ENCODE measurements at places on chromosomes 11 and 22.

- DNase-seq, result no peak
Observed at GRCh38 chr11:13141731-13142709, 132.9 kb downstream of the RASSF10 start.

DNA sequence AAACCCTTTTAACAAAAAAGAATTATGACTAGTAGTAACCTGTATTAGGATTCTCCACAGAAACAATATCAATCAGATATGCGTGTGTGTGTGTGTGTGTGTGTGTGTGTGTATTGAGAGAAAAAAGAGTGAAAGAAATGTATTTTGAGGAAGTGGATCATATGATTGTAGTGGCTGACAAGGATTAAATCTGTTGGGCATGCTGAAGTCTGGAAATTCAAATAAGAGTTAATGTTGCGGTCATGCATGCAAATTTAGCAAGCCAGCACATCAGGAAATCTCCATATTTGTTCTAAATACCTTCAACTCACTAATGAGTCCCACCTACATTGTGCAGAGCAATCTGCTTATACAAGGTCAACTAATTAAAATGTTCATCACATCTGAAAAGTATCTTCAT, 46.8 kb upstream of the IGLL5 start:
- DNase-seq, result no peak

GRCh38 chr11:63595296-63595695, 18.9 kb downstream of the PLAAT3 start:
- no peak for DNase-seq

- no peak for DNase-seq
Observed at GRCh38 chr22:28538922-28539321, 140.7 kb downstream of the TTC28 start.

DNA sequence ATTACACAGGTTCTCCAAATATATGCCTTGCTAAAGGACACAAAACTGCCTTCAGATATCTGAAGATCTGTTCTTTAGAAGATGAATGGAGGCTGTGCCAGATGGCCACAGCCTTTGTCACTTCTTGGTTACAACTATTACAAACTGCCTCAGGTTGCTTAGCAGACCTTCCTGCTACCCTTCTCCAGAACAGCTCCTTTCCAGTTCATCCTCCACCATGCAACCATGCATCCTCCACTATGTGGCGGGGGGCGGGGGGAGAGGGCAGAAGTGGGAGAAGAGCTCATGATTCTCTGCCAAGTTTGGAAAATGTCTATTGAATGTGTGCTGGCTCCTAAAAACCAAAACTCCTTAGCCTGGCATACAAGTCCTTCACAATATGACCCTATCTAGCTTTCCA, 267.5 kb downstream of the TTC28 start:
- DNase-seq, result no peak

GRCh38 chr11:2105511-2105910, 33.7 kb downstream of the IGF2 start:
- no peak for DNase-seq

DNA sequence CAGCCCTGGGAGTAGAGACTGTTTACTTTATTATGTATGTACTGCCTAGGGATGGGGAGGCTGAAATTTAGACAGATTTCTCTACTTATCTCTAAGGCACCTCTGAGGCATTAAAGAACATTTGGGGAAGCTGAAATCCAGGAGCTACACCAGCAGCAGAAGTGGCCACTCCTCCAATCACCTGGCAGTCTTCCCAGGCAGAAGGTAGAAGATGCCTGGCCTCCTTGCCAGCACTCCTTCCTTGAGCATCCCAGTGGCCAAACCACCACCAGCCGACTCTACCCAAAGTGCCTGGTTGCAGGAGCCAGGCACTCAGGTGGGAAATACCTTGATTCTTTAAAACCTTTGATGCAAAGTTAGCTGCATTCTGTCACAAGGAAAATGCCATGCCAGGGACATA, 1.9 kb upstream of the FAT3 start:
- DNase-seq, result no peak

DNA sequence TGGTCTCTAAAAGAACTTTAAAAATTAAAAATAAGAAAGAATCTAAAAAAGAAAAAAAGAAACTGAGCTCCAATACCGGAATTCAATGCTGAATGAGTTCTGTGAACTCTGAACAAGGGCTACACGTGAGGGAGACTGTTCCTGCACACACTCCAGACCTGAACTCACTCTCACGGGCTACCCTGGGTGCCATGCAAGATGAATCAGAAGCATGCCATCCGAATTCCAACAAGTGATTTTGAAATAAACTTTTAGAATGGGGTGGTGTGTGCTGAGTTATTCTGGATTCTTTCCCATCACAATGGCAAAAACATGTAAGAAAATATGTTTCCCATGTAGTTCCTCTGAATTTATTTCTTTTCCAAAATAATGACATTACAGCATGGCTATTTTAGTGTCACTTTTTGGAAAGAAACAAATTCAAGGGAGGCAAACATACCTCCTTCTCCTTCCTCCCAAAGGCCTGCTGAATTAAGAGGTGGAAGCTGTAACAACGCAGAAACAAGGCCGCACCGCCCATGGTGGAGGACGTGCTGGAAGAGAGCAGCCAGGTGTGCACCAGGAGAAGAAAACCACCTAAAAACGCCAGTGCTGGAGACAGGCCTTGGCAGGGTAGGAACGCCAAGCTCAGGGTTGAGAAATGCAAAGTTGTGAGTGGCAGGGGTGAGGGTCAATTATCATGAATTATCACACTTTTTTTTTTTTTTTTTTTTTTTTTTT, 63.2 kb upstream of the ARFGAP3 start:
- DNase-seq, result no peak

- peak; percentile 75 for DNase-seq
Observed at GRCh38 chr11:122784325-122784955, 53.9 kb upstream of the CRTAM start.

- no peak for DNase-seq
Observed at GRCh38 chr11:128575961-128576350, 11.4 kb downstream of the ETS1 start.

DNA sequence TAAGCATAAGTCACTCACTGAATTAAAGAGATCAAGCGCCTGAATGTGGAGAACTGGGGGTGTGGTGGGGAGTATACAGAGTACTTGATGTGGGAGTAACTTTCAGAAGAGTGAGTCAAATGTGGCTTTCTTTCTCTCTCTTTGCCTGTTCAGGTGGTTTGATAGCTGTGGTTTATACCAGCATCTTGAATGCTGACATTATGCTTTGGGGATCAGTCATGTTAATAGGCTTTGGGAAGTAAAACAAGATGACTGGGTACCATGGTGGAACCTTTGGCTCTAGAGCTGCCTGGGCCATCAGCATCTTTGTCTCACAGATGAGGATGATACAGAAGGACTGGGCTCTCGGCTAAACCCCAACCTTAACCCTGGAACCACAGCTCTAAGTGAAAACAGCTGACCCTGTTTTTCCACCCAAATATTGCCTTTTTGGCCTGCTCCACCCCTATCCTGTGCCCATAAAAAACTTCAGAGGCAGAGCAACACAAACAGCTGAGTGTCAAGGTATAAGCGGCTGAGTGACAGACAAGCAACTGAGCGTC, 58.2 kb upstream of the GNAZ start:
- no peak for DNase-seq

DNA sequence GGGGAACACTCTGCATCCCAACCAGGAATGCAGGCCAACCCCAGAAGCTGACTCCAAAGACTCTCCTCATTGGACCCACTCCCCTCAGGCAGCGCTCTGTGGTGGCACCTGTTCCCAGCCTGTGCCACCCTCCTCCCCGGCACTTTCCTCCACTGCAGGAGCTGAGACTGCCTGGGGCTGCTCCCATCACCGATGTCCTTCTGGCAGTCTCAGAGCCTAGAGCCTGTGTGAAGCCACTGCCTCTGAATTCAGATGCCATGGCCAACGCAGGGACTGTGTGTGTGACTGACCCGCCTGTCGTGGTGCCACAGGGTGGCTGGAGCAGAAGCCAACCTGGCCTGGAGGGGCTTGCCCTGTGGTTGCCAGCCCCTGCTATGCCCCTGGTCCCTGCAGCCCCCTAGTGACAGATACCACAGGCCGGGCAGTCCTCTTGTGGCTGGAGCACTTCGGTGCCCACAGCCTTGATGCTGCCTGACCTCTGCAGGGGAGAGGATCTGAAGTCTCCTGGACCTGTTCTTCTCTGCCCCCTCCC, 43.2 kb downstream of the TBX1 start:
- no peak for DNase-seq

- DNase-seq, result peak; percentile 82
Observed at GRCh38 chr22:38177926-38178604, 3.6 kb downstream of the PLA2G6 start.

DNA sequence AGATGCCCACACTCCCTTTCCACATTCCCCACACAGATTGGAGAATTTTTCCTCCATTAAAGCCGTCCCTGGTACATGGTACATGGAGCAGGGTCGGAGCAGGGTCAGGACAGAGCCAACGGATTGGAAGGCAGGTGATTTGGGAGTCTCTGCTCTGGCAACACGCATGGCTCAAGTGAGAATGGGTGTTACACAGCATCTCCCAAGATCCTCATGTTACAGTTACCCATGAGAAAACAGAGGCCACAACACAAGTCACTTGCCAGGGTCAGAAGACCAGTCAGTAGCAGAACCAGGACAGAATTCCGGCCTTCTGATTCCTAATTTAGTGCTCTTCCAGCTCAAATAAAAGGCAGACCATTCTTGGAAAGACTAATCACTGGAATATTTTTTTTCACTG, 7.7 kb upstream of the F2 start:
- DNase-seq, result no peak

GRCh38 chr22:50665738-50666137, 6.9 kb upstream of the SHANK3 start:
- no peak for DNase-seq

GRCh38 chr11:11884774-11885481, 43.2 kb downstream of the USP47 start:
- DNase-seq, result no peak

GRCh38 chr11:42043312-42043711, 583.9 kb upstream of the LRRC4C start:
- no peak for DNase-seq

GRCh38 chr22:47552024-47552423, 789.6 kb downstream of the TBC1D22A start:
- DNase-seq, result no peak

GRCh38 chr22:37746366-37747079, 49.7 kb downstream of the TRIOBP start:
- no peak for DNase-seq

- no peak for DNase-seq
Observed at GRCh38 chr11:67071420-67072284, 15.0 kb downstream of the RHOD start.

GRCh38 chr11:60864856-60865513, 2.4 kb upstream of the ZP1 start:
- no peak for DNase-seq

GRCh38 chr22:30720263-30720837, 25.7 kb downstream of the OSBP2 start:
- no peak for DNase-seq

DNA sequence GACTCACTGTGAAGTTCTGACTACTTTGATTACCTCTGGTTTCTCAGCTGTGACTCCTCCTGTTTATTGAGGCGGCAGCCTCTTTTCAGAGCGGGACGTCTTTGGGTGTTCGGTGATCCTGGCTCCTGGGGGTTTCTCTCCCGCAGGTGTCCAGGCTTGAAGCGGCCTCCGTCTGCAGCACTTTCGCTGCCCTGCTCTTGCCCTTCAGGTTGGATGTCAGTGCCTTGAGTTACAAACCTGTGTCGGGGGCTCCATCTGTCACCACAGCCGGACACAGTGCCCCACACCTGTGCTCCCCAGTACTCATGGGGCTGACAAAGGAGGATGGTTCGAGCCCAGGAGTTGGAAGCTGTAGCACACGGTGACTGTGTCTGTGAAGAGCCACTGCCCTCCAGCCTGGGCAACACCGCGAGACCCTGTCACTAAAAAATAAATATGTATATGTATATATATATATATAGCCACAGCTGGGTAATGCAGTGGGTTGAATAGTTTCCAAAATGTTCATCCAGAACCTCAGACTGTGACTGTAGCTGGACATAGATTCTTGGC, 104.1 kb downstream of the BRD1 start:
- DNase-seq, result no peak

GRCh38 chr11:111001986-111002611, 243.4 kb upstream of the POU2AF2 start:
- DNase-seq, result peak; percentile 58

DNA sequence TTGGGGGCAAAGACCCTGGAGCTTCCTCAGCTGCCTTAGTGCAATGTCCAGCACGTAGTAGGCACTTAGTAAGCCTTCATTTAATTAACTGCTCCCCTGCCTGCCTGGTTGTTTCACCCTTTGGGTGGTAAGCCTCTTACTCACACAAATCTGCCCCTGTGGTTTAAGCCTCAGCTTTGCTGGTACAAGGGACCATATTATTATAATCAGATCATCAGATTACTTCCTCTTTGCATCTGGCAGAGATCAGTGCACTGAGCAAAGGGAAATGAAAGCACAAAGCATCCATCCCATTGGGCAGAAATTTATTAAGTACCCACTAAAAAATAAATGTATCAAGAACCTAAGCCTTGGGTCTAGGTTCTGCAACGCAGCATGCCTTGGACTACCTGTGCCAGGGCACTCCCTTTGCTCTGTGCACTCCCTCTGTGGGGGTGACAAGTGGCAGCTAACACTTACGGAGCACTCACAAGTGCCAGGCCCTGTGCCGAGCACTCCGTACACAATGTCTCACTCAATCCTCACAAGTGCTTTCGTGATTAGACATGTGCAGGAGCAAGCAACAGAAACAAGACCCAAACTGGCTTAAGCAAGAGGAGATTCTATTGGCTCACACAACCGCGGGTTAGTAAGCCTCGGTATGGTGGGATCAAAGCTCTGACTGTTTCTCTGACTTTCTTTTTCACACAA, 34.9 kb upstream of the DAGLA start:
- DNase-seq, result no peak

DNA sequence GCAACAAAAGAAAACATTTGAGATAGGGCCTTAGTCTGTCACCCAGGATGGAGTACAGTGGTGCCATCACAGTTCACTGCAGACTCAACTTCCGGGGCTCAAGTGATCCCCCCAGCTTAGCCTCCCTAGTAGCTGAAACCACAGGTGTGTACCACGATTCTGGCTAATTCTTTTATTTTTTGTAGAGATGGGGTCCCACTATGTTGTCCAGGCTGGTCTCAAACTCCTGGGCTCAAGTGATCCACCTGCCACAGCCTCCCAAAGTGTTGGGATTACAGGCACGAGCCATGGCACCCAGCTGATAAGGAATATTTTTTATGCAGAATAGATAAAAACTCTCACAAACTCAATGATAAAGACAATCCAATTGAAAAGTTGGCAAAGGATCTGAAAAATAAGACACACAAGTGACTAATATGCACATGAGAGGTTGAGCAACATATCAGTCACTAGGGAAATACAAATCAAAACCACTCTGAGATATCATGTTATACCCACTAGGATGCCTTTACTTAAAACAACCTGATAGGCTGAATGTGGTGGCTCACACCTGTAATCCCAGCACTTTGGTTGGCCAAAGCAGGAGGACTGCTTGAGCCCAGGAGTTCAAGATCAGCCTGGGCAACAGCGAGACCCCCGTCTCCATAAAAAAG, 33.9 kb upstream of the CLTCL1 start:
- DNase-seq, result no peak

Measured in GM04504 (cell line).